ENCODE measurements at places on chromosomes 12 and 14. TPM values are rescaled to one million over a fixed set of nuclear protein-coding genes. Genes with fewer than 3 reads are reported as not detected.

DNA sequence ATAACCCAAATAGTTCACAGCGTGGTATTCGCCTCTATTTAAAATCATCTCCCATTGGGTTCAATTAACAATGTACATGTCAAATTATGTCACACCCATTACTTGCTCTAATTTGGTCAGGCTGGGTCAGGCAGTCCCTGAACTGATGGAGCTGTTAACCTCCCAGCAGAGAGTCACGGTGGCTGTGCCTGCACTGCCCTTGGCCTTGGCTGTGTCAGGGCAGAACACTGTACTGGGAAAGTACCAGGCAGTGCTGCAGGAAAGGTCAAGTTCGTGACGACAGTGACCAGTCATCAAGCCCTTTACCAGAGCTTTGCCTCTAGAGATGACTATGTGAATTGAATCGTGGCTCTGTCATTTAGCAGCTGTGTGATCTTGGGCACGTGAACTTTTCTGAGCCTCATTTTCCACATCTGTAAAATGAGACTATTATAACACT is 100.0 kb downstream of the ARF6 start:
- H3K27ac ChIP-seq = no peak overlapping the region
- H3K4me1 ChIP-seq = peaks cover 1% of the 10 kb centered on the region

DNA sequence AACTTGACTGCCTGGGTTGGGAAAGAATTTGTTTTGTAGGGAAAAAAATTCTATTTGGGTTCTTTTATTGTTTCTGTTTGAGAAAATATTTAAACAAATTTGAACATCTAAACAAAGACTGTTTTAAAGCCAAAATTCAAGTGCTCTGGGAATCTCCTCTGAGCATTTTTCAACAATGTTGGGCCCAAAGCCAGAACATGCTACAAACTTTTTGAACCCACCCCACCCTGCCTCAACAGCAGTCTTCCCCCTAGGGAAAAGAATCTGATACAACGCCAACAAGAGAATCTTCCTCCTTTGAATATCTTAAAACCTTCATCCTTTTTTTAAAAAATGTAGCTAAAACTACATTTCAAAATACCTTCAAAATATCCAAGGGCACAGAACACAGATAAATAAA is 20.4 kb upstream of the NID2 start:
- H3K4me3 ChIP-seq = no peak overlapping the region
- no peak for DNase-seq

GRCh38 chr12:56104815-56105608 is 653 bp downstream of the PA2G4 start:
- DNase-seq = no peak
- peaks cover 20% of the 10 kb centered on the region for H3K36me3 ChIP-seq
- peaks cover 36% of the 10 kb centered on the region for H3K4me1 ChIP-seq
- peak overlapping the region; percentile 82 for H3K27ac ChIP-seq

- H3K4me3 ChIP-seq = peak overlapping the region; percentile 6
- H3K27ac ChIP-seq = peak overlapping the region; percentile 77
- no peaks in the 10 kb centered on the region for H3K27me3 ChIP-seq
- DNase-seq = no peak
Observed at GRCh38 chr12:111444314-111444924, 38.7 kb downstream of the SH2B3 start.

- no peak overlapping the region for H3K4me3 ChIP-seq
- peaks cover 3% of the 10 kb centered on the region for H3K36me3 ChIP-seq
- H3K4me1 ChIP-seq = no peaks in the 10 kb centered on the region
- no peak for DNase-seq
- H3K27ac ChIP-seq = no peak overlapping the region
Observed at GRCh38 chr12:131799195-131799594, 29.0 kb upstream of the MMP17 start.

GRCh38 chr12:63826006-63826585 is 18.4 kb upstream of the SRGAP1 start:
- H3K27me3 ChIP-seq = no peaks in the 10 kb centered on the region
- H3K36me3 ChIP-seq = no peaks in the 10 kb centered on the region
- no peak overlapping the region for H3K4me3 ChIP-seq
- no peak for DNase-seq
- H3K27ac ChIP-seq = no peak overlapping the region

DNA sequence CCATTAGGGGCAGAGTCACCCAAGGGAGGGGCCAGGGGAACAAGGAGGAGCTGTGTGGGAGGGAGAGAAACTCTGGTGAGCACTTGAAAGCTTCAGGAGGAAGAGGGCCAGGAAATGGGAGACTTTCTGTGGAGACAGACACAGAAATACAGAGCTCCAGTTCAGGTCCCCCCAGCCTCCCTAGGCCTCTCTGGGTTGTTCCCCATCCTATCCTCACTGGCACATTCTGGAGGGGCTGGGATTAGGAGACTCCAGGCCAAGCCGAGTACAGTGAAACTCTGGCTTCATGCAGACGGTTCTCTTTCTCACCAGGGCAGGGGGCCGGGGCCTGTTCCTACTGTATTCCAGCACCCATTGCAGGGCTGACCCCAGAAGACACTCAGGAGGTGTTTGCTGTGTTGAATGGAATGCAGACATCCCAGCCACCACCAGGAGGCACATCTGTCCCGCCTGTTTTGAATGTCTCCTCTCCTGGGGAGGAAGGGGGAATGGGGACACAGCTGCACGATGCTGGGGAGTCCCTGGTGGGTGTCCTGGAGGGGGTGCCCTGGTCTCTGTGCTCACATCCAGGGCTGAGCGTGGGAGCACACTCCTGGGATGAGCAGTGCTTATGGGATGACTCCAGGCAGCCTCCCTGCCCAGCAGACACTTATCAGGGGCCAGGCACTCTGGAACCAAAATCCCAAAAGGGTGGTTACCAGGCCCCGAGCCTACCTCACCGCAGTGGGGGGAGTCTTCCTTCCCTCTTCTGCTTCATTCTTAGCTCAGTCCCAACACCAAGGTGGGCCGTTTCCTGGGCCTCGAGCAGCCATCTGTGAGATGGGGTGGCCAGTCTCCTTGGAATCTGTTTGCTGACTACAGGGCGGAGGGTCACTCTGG is 5.5 kb upstream of the KRT84 start:
- no peak for DNase-seq
- no peak overlapping the region for H3K27ac ChIP-seq
- H3K4me1 ChIP-seq = no peaks in the 10 kb centered on the region
- H3K27me3 ChIP-seq = no peaks in the 10 kb centered on the region
- no peak overlapping the region for H3K4me3 ChIP-seq

DNA sequence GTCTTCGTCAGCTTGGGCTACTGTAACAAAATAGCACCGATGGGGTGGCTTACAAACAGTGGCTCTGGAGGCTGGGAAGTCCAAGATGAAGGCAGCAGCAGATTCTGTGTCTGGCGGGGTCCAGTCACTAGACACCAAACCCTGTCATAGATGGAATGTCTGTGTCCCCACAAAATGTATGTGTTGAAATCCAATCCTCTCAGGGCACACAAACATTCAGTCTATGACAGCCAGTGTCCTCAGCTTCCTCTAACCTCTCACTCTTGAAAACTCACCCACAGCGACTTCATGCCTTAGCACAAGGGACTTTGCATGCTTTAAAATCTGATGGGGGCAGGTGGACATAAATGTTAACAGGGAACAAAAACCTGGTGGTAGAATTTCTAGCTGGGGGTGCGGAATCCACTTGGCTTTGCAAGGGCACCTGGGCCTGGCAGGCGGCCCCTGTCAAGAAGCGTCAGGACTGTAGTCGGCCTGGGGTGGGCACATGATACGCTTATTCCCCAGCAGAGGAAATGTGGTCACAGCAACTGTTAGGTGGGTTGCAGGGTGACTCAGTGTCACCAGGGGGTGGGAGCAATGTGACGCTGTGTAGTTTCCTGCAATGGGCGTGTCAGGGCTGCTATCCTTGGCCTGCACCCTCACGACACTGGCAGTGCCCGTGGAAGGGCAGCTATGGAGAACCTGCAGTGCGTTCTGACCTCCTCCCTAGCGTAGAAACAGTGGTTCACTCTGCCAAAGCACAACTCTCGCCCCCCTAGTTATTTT is 17.7 kb downstream of the RIN3 start:
- H3K36me3 ChIP-seq = no peaks in the 10 kb centered on the region
- no peak overlapping the region for H3K27ac ChIP-seq
- H3K27me3 ChIP-seq = no peaks in the 10 kb centered on the region
- no peak for DNase-seq

- no peak overlapping the region for H3K4me3 ChIP-seq
- no peaks in the 10 kb centered on the region for H3K27me3 ChIP-seq
- no peaks in the 10 kb centered on the region for H3K36me3 ChIP-seq
- H3K27ac ChIP-seq = no peak overlapping the region
- no peak for DNase-seq
Observed at GRCh38 chr14:77980475-77981321, 180.8 kb downstream of the ADCK1 start.

- no peaks in the 10 kb centered on the region for H3K4me1 ChIP-seq
- no peak overlapping the region for H3K27ac ChIP-seq
- H3K4me3 ChIP-seq = no peak overlapping the region
- H3K27me3 ChIP-seq = no peaks in the 10 kb centered on the region
- H3K36me3 ChIP-seq = no peaks in the 10 kb centered on the region
Observed at GRCh38 chr12:18281941-18282340, 20.6 kb downstream of the PIK3C2G start.

GRCh38 chr12:54784115-54784514 is 70.2 kb upstream of the MUCL1 start:
- no peaks in the 10 kb centered on the region for H3K4me1 ChIP-seq
- H3K36me3 ChIP-seq = no peaks in the 10 kb centered on the region
- no peak overlapping the region for H3K4me3 ChIP-seq
- H3K27ac ChIP-seq = no peak overlapping the region

GRCh38 chr12:116919247-116919661 is 8.5 kb downstream of the FBXW8 start:
- no peaks in the 10 kb centered on the region for H3K27me3 ChIP-seq
- no peak overlapping the region for H3K27ac ChIP-seq
- no peaks in the 10 kb centered on the region for H3K36me3 ChIP-seq
- no peak for DNase-seq
- peaks cover 22% of the 10 kb centered on the region for H3K4me1 ChIP-seq

- no peaks in the 10 kb centered on the region for H3K36me3 ChIP-seq
- H3K27ac ChIP-seq = no peak overlapping the region
- no peak overlapping the region for H3K4me3 ChIP-seq
- no peaks in the 10 kb centered on the region for H3K4me1 ChIP-seq
Observed at GRCh38 chr12:41277100-41277945, 89.2 kb downstream of the PDZRN4 start.

GRCh38 chr14:70032016-70032415 is 152.8 kb downstream of the SMOC1 start:
- H3K27me3 ChIP-seq = no peaks in the 10 kb centered on the region
- H3K27ac ChIP-seq = no peak overlapping the region
- DNase-seq = no peak
- H3K4me1 ChIP-seq = no peaks in the 10 kb centered on the region
- H3K36me3 ChIP-seq = no peaks in the 10 kb centered on the region
- no peak overlapping the region for H3K4me3 ChIP-seq

GRCh38 chr12:57740656-57741412 is 2.3 kb upstream of the AGAP2 start:
- DNase-seq = peak; percentile 90
- H3K36me3 ChIP-seq = peaks cover 3% of the 10 kb centered on the region
- H3K27me3 ChIP-seq = no peaks in the 10 kb centered on the region
- H3K4me1 ChIP-seq = peaks cover 42% of the 10 kb centered on the region

DNA sequence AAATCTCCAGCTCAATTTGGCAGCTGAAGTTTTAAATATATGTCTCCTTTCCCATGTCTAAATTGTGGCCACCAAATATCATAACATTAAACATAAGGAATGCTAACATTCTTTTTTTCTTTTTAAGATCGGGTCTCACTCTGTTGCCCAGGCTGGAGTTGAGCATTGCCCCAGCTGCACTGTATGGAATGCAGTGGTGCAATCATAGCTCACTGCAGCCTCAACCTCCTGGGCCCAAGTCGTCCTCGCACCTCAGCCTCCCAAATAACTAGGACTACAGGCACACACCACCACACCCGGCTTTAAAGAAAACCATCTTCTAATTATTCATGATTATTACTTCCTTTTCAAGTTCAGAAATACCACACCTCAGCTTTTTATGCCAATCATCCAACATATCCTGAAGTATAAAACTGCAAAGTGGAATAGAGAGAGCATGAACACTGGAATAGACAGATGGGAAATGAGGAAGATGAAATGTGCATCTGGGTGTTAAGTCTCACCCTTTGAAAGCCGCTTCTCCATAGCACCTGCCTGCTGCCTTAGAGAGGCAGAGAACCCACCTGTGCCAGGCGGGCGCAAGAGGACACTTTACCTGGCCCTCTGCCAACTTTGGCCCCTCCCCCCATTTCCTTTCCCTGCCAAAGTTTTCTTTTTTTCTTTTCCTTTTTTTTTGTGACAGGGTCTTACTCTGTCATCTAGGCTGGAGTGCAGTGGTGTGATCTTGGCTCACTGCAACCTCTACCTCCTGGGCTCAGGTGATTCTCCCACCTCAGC is 2.8 kb upstream of the EML1 start:
- no peak overlapping the region for H3K27ac ChIP-seq
- DNase-seq = no peak
- no peak overlapping the region for H3K4me3 ChIP-seq
- H3K36me3 ChIP-seq = no peaks in the 10 kb centered on the region
- peaks cover 4% of the 10 kb centered on the region for H3K4me1 ChIP-seq

DNA sequence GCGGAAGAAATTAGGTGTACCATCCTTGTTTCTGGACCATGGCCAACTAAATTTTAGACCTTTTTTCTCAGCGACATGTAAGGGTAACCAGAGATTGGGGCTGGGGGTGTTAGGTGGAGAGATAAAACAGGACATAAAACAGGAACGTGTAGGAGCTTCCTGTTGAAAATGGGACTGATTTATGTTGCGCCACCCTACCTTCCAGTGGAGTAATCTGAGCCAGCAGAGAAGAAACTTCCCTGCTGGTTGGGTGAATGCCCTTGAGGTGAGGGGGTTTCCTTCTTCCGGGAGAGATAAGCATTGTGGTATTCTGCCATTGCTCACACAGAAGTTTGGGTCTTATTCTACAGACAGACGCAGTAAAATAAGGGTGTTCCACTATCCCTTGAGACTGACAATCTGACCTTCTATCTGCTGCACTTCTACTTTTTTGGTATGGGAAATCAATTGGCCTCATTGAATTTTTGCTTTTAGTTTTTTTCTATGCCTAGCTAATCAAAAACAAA is 417.6 kb downstream of the PCNX1 start:
- H3K36me3 ChIP-seq = no peaks in the 10 kb centered on the region
- H3K4me1 ChIP-seq = peaks cover 16% of the 10 kb centered on the region
- no peaks in the 10 kb centered on the region for H3K27me3 ChIP-seq
- DNase-seq = peak; percentile 34

DNA sequence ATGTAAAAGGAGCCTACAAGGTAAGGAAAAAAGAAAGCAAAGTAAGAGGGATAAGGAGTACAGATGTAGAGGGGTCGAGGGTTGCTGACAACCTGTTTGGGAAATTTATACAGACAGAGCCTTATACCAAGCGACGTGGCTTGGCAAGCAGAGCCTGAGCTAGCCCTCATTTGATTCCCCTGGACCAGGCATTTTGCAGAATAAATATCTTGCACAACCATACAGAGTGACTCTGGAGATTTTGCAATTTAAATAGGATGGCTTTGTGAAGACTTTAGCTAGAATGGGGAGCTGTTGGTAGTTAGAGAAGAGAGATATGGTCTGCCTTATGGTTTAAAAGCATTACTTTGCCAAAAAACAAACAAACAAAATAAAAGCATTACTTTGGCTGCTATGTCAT is 11.1 kb upstream of the ANO6 start:
- H3K4me1 ChIP-seq = no peaks in the 10 kb centered on the region
- no peak overlapping the region for H3K4me3 ChIP-seq
- no peaks in the 10 kb centered on the region for H3K36me3 ChIP-seq
- no peak for DNase-seq

IFNG-AS1 gene
- 0.82 TPM for total RNA-seq

SPTB gene
- total RNA-seq = not detected

ETV6 gene
- 25.3 TPM for total RNA-seq

CCDC88C gene
- total RNA-seq = 277 TPM

TMTC2 gene
- 5.1 TPM for total RNA-seq

SRRM4 gene
- total RNA-seq = not detected

KCNH5 gene
- not detected for total RNA-seq

MYO1H gene
- not detected for total RNA-seq

TAS2R9 gene
- not detected for total RNA-seq
